ENCODE measurements at places on chromosomes 7 and 10.

- no peak for DNase-seq
Measured at GRCh38 chr7:73359746-73360375, 31.9 kb downstream of the FKBP6 start.

- no peak for DNase-seq
Measured at GRCh38 chr10:132918617-132919373, 23.6 kb downstream of the CFAP46 start.

- DNase-seq = no peak
Measured at GRCh38 chr10:48556713-48557112, 48.2 kb downstream of the ARHGAP22 start.

DNA sequence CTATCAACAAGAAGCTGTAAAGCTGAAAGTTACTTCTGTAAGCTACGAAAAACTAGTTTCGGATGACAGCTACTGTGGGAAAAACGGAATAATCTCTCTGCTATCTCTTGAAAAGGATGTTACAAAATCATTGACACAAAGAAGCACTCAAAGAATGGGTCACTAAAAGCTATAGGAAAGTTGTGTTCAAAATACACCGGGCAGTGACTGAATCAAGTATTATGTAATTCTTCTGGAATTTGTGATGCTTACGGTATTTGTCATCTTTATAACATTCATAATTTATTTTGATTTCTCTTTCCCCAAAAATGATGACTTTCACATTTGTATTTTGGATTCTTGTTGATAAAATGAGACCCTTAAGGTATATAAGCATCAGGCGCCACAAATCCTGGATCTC, 112.1 kb upstream of the KLF6 start:
- DNase-seq = peak; percentile 88

DNA sequence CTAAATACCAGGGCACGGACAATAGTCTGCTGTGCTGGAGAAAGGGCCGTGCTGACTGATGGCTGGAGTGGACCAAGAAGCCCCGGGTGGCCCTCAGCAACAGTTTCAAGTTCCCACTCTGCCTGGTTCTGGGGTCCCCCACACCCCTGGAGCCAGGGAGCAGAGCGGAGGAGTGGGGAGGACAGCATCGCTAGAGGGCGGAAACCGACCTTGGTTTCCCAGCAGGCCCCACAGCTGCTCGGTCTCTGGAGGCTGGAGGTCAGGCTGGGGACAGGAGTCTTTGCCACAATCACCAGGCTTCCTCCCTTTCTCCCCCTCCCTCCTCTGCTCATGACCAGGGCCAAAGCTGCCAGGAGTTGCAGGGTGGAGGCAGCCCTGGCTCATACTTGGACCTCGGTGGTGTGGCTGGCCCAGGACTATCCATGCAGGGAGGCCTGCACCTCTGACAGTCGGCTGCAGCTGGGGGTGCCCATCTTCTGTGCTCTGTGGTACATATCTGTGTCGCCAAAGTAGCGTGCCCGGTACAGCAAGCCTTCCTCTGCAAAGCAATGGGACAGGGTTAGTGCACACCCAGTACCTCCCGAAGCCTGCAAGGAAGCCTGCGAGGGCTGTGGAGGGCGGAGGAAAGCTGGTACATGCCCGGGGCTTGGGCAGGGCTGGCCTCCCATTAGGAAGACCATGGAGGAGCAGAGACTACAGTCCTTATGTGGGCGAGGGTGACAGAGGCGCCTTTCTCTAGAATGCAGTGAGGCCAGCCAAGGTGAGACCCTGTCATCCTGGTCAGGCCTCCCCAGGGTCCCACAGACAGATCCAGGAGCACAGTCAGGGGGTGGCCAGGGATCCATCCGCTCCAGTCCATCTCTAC, 19.1 kb downstream of the DNAJB12 start:
- peak; percentile 84 for DNase-seq

DNA sequence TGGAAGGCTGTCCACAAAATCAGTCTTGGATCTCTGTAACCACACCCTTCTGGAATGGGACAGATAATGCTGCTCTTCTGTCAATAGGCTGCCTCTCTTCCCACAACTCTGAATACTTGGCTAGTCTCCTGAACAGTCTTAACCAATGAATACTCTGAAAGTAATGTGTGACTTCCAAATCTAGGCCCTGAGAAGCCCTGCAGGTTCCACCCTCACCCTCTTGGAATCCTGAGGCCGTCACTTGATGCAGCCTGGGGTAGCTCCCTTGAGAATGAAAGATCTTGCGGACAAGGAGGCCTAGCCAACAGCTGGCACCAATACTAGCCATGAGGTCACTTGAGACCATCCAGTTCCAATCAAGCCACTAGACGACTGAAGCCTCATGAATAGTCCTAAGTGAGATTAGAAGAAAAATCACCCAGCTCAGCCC, 109.2 kb downstream of the ARHGAP12 start:
- no peak for DNase-seq

DNA sequence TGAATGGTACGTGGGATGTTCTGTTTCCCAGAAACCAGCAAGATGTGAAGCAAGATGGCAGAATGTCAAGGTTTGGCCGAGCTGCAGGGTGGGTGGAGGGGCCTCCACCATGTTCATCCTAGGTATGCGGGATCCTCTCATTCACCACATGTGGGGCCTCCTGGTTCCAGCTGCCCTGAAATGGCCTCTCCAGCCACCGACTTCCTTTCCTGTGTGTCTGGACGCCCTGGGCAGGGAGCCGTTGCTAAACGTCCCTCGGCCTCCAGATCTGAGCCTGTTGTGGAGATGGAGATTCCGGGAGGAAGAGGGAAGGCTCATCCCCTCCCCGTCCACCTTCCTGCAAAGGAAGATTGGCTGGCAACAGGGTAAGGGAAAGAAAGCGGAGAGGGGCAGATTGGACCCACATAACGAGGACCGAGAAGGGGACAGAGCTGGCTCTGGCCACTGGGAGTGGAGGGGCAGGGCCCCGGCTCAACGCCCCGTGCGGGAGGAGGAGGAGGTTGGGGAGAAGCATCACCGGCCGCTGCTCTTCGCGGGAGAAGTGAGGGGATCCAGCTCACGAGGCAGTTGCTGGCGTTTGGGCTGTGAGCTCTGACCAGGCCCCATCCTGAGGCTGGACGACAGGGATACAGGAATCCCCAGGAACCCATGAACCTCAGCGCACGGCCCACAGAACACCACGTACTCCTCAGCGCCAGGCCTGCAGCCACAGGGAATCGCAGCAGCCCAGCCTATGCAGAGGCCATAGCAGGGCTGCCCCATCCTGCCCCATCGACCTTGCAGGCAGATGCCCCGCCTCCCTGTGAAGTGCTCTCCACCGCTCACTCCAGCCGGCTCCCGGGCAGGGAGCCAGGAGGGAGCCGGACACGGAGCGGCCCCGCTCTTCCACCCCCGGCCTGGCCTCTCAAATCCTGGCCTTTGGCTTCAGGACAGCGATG, 98.3 kb downstream of the FOXL3 start:
- no peak for DNase-seq

DNA sequence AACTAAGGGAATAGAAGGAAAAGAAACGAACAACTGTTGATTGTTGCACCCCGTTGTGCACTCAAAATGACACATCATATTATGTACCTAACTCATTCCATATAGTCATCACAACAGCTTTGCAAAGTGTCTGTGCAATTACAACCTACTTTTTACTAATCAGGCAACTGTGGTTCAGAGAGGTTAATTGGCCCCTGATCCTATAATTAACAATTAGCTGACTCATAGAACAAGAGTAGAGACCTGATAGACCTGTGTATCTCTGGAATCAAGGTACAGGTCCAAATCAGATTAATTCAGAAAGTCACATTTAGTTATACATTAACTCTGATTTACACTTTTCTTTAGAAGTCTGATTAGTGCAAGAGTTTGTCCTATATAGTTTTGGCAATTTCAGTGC, 122.5 kb upstream of the CDK13 start:
- no peak for DNase-seq

DNA sequence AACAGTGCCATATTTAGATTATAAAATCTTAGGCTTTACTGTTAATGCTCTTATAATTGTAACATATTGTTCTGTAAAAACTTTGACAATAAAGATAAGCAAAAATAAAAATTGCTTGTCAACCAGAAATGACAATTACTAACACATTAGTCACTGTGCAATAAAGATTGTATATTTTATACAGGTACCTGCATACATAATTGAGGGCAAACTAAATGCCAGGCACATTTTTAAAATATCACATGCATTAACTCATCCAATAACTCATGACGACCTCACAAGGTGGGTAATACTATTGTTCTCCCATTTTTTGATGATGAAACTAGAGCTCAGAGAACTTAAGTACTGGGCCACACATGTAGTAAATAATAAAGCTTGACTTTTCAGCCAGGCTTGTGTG, 1020.2 kb upstream of the C7orf33 start:
- DNase-seq = no peak

DNA sequence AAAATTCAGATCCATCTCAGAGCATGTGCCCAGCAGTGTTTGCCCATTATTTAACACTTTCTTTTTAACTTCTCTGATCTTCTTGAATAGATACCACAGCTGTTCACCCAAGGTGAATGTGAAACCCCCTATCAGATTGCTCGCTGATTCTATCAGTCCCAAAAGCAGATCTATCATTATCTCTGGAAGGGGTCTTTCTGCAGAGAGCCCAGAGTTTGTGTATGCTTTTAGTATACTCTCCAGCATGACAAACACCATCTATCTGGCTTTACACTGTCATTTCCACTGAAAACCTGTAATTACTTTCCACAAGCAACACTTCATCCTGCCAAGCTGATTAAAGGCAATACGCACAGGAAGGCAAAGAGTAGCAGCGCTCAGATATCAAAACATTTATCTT, 168.2 kb downstream of the CACNA2D1 start:
- DNase-seq = no peak

DNA sequence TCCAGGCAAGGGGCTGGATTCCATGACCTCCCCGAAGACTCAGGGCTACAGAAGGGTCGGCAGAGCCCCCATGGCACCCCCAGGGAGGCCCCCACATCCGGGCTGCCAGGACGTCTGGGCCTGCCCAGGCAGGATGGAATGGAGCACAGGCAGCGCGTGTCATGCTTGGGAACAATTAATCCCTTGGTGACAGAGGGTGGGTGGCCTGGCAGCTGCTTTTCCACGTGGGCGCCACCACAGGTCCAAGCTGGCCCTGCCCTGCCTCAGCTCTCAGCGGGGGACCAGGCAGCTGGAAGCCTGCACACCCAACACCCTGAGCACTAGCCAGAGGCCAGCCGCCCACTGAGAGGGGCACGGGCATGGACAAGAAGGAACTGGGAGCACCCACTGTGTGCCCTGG, 11.4 kb downstream of the ELN start:
- no peak for DNase-seq

- DNase-seq = no peak
Measured at GRCh38 chr10:50453940-50454339, 169.8 kb downstream of the SGMS1 start.

DNA sequence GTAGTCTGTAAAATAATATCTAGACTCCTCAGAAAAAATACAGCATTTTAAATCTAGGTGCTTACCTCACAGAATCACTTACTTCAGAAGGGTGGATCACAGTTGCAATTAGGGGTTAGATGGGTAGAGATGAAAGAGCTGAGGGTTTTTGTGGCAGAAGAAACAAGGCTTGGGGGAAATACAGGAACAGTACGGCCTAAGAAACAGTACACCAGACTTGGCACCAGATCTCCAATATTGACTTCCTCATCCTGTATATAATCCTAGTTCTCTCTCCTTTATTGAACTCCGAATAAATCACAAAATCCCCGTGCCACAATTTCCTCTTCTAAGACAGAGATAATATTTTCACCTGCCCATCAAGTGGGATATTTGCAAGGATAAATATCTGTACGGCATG, 14.3 kb downstream of the CEP41 start:
- no peak for DNase-seq

- DNase-seq = peak; percentile 66
Measured at GRCh38 chr10:25682203-25682851, 251.7 kb upstream of the MYO3A start.

DNA sequence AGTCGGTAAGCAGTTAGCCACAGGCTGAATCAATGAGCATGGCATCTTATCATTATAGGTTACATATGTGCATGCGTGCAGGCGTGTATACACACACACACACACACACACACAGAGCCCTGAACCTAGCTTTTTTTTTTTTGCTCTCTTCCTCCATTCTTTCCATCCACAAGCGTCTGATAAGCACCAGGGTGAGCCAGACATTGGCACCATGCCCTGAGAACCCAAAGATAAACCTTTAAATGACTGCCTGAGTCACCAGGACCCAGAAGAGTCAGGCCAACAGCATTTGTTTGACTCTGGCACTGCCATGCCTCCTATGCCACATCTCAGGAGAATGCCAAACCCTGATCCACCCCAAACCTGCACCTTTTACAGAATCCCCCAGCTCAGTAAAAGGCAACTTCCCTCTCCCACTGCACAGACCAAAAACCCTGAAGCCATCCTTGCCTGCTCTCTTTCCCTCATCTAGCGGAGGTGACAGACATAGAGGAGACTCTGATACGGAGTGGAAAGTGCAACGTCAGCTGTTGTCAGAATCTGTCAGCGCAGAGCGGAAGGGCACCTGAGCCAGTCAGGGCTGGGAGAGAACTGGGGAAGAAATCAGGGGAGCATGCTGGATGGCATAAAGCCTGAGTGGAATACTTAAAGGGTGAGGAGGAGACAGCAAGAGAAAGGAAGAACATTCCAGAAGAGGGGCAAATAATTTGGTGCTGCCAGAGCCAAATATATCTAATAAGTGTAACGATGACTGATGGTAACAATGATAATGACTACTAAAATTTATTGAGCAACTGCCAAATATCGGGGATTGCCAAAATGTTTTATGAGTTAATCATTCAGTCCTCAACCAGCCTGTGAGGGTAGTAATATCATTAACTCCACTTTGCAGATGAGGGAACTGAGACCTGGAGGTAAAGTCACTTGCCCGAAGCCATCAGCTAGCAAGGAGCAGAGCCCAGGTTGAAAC, 3.2 kb downstream of the PARP12 start:
- DNase-seq = peak; percentile 93

GRCh38 chr7:99210265-99210970, 2.5 kb upstream of the KPNA7 start:
- DNase-seq = peak; percentile 29

- DNase-seq = peak; percentile 83
Measured at GRCh38 chr10:47165711-47166404, 134.1 kb upstream of the GDF10 start.

DNA sequence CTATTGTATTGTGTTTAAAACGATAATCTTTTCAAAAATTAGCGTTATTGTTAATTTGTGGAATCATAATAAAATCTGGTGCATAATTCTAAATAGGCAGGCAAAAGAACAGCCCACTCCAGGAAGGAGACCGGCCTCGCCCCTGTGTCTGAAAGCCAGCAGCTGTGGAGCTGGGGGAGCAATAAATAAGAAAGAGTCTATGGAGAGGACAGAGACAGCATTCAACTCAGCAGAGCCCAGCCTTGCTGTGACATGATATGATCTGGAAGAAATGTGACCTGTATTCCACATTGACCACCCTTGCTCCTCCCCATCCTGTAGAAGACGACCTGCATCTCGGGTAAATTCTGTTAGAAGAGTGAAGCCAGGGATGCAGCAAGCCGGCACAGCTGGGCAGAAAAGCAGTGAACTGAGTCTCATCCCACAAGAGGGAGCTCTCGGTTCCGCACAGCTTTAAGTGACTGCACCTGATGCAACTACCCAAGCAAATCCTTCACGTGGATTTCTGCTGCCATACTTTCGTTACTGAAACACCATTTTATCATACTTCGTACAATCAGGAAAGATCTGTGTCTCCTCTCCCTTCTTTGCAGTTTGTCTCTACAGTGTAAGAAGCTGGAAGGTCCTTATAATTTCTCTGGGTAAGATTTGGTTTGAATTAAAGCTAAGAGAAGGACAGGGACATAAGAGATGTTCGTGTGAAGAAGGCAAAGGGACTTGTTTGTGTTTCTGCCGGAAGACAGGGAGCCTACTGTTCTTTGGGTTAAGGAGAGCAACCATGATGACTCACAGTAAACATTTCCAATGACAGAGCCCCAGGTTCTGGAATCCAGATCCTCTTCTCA, 427.1 kb downstream of the GPAM start:
- DNase-seq = peak; percentile 8
